ENCODE measurements at places on chromosomes 5 and 9.

- no peak for DNase-seq
These were observed 231.4 kb upstream of the TRPM3 start for GRCh38 chr9:71352837-71353236.

- DNase-seq = no peak
These were observed 71.9 kb downstream of the ZNF354C start for GRCh38 chr5:179131886-179132585.

DNA sequence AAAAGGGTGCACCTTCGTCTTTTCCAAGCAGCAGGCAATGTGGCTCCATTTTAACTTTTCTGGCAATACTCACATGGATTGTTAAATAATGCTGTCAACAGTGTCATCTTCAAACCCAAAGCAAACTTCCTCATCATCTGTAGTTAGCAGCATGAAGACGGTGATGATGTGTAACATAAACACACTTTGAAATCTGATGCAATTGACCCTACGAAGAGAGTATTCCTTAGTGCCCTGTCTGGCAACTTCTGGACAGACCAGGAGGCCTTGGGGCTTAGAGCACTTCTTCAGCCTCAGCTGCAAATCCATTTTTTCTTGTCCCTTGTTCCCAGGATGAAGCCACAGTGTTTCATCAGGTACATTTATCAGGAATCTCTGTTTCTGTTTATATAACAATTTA, 149.1 kb downstream of the GHR start:
- no peak for DNase-seq

- no peak for DNase-seq
These were observed 48.4 kb downstream of the TNFSF15 start for GRCh38 chr9:114757395-114757794.

DNA sequence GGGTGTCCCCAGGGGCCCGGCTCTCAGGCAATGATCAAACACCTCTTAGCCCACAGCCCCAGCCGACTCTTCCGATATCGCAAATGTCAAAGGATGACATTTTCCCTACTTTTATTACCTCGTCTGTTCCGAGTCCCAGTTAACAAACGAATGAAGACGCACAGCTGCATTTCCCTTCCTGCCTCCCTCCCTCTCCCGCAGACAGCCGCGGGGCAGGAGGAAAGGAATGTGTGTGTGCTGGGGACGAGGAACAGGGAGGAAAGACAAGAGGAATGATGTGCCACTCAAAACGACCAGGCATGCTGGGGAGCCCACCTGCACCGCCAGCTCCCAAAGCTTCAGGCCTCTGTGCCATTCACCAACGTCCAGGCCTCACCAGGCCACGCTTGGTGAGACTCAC, 125.9 kb upstream of the SARDH start:
- DNase-seq = no peak

DNA sequence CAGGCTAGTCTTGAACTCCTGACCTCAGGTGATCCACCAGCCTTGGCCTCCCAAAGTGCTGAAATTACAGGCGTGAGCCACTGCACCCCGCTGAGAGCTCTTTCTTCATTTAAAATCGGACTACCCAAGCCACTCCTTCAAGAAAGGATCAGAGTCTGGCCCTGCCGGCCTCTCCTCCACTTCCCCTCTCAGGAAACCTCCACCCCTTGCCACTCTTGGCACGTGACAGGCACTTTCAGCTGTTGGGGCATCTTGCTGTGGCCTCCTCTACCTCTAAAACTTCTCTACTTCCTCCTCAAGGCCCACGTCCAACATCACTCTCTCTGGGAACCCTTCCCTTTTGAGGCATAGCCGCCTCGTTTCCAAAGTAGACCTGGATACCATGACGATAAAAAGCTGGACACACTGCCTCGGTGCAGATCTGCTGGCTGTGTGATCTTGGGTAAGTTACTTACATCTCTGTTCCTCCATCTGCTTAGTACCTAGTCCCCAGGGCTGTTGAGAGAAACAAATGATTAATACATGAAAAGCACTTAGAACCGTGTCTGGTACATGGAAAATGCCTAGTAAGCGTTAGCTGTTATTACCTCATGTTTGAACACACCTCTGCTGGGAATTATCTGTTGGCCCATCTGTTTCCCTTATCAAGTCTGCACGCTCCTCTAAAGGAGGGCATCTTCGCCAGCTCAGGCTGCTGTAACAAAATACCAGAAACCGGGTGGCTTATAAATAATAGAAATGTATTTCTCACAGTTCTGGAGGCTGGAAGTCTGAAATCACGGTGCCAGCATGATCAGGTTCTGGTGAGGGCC, 55.3 kb downstream of the SMIM23 start:
- DNase-seq = no peak

- no peak for DNase-seq
These were observed 505.3 kb downstream of the CCDC171 start for GRCh38 chr9:16058131-16058549.

GRCh38 chr5:139090581-139090980, 107.6 kb downstream of the SIL1 start:
- no peak for DNase-seq
